ENCODE measurements at places on chromosomes 16 and 17.

DNA sequence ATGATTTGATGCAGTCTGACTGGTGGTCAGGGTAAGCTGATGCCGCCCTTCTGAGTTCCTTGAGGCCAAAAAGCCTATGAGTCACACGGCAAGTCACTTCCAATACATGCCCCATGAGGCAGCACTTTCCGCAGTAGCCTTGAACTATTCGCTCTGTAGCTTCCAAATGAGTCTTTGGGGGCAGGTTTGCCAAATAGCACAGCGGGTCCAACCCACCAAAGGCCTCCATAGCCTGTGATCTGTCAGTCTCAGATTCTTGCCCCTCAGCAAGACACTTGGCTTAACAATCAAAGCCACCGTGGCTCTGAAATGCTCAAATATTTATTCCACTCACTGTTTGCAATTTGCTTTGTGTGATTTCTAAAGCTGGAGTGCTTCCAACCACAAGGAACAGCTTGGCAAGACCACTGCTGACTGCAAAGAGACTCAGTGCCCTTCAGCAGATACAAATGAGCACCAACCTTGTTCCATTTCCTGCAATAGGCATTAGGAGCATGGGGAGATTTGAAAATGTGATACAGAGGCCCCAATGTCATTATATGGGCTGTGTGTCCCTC lies 45.4 kb downstream of the CLEC19A start:
- DNase-seq = peak; percentile 75

DNA sequence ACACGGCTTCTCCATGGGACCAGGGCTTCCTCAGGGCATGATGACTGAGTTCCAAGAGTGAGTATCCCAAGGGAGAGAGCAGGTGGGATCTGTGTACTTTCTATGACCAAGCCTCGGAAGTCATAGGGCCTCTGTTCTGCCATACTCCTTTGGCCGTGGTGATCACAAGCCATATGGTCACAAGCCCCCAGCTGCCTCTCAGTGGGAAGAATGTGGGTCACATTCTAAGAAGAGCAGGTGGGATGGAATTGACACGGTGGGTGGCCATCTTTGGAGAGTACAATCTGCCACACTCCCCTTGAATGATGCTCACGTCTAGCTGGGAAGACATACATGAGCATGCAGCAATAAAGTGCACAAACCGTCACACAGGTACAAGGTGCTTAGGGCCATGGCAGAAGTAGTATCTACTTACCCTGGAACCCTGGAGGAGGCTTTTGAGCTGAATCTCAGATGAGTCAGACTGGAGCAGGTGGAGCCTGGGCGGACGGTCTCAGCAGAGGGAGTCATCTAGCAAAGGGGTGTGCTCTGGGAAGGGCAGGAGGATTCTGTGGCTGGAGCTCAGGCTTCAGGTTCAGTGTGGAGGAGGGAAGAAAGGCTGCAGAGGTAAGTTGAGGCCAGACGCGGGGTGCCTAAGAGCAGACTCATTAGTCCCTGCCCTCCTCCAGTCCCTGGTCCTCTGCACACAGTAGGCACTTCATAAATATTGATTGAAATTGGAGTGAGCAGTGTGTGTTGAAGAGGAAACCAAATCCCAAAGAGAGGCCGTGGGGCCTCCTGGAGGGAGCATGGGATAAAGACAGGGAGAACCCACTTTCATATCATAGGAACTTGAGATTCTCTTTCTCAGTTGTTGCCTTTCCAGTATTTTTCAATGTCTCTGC lies 26.6 kb downstream of the GOSR2 start:
- no peak for DNase-seq

GRCh38 chr16:85134789-85135142 lies 22.5 kb upstream of the CIBAR2 start:
- DNase-seq = no peak

DNA sequence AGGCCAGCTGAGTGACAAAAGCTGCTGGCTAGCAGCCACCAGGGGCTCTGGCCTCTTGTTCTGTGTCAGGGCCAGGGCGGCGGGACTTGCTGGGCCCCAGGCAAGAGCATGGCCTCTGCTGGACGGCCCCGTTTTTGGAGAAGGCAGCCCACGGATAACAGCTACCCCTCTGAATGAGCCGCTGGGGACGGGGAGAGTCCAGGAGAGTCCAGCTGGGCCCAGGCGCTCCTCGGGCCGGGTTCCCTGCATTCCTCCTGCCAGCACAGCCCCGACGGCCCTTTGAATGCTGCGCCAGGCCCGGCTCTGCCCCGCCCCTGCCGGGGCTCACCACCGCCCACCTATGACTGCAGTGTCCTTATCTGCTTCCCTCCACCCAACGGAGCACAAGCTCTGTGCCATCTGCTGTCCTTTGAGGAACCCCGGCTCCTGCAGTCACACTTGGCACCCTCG lies 33.4 kb downstream of the SLC7A5 start:
- no peak for DNase-seq

GRCh38 chr17:59761385-59762048 lies 54.1 kb downstream of the VMP1 start:
- peak; percentile 62 for DNase-seq

Measured in RCC 7860 (cell line).